ENCODE measurements at places on chromosomes 5 and 9. TPM values are rescaled to one million over a fixed set of nuclear protein-coding genes. Genes with fewer than 3 reads are reported as not detected.

Gene MED10
- 60.2 TPM for total RNA-seq

Gene HRCT1
- not detected for total RNA-seq

DNA sequence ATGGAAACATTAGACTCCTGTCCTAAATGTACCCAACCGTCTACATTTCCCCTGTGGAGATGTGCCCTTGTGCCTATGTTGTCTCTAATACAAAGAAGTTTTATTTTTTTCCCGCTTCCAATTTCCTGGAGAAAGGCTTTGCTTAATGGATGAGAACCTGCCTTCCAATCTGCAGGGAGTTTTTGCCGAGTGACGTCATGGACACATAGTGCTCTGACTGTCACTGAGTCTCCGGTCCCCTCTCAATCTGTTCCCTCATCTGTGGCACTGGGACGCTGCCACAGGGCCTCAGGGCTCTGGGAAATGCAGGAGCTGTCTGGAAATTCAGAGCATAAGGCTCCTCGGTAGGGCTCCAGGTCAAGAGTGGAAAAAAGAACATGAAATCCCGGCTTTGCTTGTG, 144.8 kb downstream of the PDZD2 start:
- peaks cover 2% of the 10 kb centered on the region for H3K27me3 ChIP-seq
- DNase-seq, result no peak
- H3K27ac ChIP-seq, result no peak overlapping the region

GRCh38 chr9:71638627-71639026, 129.7 kb downstream of the CEMIP2 start:
- H3K27ac ChIP-seq, result peak overlapping the region; percentile 75
- no peak overlapping the region for H3K4me3 ChIP-seq

- H3K36me3 ChIP-seq, result no peaks in the 10 kb centered on the region
- H3K4me1 ChIP-seq, result peaks cover 13% of the 10 kb centered on the region
- H3K27me3 ChIP-seq, result peaks cover 5% of the 10 kb centered on the region
- H3K27ac ChIP-seq, result no peak overlapping the region
- H3K4me3 ChIP-seq, result no peak overlapping the region
Observed at GRCh38 chr5:58918021-58918729, 335.3 kb downstream of the RAB3C start.

Gene PLEKHG4B
- not detected for total RNA-seq

DNA sequence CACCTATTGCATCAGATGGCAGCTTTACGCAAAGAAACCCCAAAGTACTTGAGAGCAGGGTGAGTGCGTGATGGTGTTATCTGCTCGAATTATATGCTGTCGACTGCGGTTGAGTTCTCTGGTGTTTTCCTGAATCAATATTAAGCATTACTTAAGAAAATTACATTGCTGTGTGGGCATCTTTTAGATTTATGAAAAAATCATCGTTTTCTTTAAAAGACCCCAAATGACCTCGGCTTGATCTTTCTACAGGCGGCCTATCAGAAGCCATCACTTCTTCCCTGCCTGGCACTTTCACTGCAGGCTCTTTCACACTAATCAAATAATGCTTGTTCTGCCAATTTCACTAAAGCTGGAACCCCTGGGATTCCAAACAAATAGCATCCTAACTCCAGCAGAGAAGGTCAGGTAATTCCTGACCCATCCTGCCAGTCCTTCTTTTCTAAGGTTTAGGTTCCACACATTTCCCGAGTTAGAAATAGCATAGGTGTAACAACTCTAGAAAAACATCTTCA, 1.7 kb downstream of the UBE2QL1 start:
- H3K4me1 ChIP-seq, result peaks cover 5% of the 10 kb centered on the region
- H3K27me3 ChIP-seq, result peaks cover 40% of the 10 kb centered on the region
- no peak overlapping the region for H3K27ac ChIP-seq
- H3K4me3 ChIP-seq, result peak overlapping the region; percentile 60
- peaks cover 2% of the 10 kb centered on the region for H3K36me3 ChIP-seq
- DNase-seq, result no peak

DNA sequence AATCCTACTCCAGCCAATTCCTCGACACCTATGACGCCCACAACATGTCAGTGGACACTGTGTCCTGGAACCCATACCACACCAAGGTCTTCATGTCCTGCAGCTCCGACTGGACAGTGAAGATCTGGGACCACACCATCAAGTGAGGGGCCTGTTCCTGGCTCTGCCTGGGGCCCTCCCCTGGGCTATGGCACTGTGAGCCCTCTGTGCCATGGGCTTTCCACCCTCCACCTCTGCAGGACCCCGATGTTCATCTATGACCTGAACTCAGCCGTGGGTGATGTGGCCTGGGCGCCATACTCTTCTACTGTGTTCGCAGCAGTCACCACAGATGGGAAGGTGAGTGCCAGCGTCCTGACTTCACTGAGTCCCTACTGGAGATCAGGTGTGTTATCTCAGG, 8.4 kb downstream of the ENHO start:
- H3K4me1 ChIP-seq, result no peaks in the 10 kb centered on the region
- H3K27ac ChIP-seq, result no peak overlapping the region
- H3K4me3 ChIP-seq, result no peak overlapping the region
- no peak for DNase-seq

Gene CNTNAP3B
- not detected for total RNA-seq

DNA sequence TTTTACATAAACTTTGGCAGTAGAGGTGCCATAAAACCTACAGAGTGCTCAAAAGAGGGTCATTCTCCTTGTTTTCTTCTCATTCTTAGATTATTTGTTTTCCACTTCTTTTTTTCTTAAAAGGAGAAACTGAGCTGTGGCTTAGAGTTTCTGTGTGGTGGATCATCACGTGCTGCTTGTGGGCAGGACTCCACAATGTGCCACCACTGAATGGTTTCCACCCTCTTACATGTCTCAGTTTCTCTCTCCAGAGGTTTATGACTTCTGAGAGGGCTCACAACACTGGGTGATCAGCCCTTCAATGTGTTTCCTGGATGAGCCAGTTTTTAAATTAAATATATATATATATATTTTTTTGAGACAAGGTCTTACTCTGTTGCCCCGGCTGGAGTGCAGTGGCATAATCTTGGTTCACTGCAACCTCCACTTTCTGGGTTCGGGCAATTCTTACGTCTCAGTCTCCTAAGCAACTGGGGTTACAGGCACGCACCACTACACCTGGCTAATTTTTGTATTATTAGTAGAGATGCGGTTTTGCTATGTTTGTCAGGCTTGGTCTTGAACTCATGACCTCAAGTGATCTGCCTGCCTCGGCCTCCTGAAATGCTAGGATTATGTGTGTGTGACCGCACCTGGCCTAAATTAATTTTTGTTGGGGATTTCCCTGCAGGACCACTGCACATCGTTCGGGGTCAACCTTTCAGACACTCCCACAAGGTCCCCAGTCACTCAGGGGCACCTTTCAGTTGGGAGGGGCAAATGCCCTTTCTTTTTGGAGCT, 3.1 kb upstream of the UNC13B start:
- H3K27ac ChIP-seq, result no peak overlapping the region
- H3K4me1 ChIP-seq, result peaks cover 17% of the 10 kb centered on the region
- no peak overlapping the region for H3K4me3 ChIP-seq
- no peaks in the 10 kb centered on the region for H3K36me3 ChIP-seq
- DNase-seq, result no peak

GRCh38 chr5:131664929-131665328, 29.9 kb upstream of the RAPGEF6 start:
- H3K27me3 ChIP-seq, result no peaks in the 10 kb centered on the region
- no peak overlapping the region for H3K4me3 ChIP-seq
- H3K27ac ChIP-seq, result no peak overlapping the region
- DNase-seq, result no peak
- peaks cover 54% of the 10 kb centered on the region for H3K36me3 ChIP-seq

Gene ENTPD2
- total RNA-seq, result not detected

- no peak overlapping the region for H3K4me3 ChIP-seq
- no peaks in the 10 kb centered on the region for H3K36me3 ChIP-seq
- no peaks in the 10 kb centered on the region for H3K27me3 ChIP-seq
- no peak for DNase-seq
Observed at GRCh38 chr9:70531311-70531710, 116.9 kb upstream of the KLF9 start.

- no peaks in the 10 kb centered on the region for H3K36me3 ChIP-seq
- no peaks in the 10 kb centered on the region for H3K4me1 ChIP-seq
- no peak for DNase-seq
- no peak overlapping the region for H3K4me3 ChIP-seq
Observed at GRCh38 chr5:24633715-24634325, 11.0 kb downstream of the CDH10 start.

GRCh38 chr9:129834489-129835127, 467 bp downstream of the C9orf78 start:
- peak overlapping the region; percentile 97 for H3K4me3 ChIP-seq
- no peaks in the 10 kb centered on the region for H3K27me3 ChIP-seq
- peak overlapping the region; percentile 99 for H3K27ac ChIP-seq
- peaks cover 46% of the 10 kb centered on the region for H3K4me1 ChIP-seq
- H3K36me3 ChIP-seq, result peaks cover 37% of the 10 kb centered on the region
- peak; percentile 17 for DNase-seq

DNA sequence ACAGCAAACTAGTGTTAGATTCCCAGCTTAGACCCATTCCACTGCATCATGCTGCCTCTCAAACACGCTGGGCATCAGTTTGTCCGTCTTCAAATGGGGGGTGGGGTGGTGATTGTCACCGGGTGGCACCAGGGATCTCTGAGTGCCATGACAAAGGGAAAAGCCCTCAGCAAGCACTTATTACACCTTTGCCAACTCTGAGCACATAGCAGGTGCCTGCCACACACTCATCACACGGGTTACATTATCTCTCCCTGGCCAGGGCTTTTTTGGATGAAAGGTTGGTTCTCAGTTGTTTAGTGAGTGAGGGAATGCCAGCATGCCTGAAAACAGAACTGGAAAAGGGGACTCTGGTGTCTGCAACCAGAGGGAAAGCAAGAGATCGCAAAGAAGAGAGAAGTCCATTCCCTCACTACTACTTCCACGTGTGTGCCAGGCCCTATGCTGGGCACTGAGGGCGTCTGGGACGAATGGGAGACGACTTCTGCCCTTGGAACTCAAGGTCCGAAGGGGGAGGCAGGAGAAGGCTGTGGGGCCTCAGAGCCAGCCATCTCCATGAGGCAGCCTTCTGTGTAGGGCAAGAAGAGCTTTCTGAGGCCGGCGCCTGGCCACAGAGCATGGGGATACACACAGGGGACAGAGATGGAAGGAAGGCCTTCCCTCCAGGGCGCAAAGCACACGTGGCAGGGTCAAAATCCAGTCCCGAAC, 48.9 kb downstream of the PAX5 start:
- no peak overlapping the region for H3K27ac ChIP-seq
- peaks cover 2% of the 10 kb centered on the region for H3K36me3 ChIP-seq
- no peak for DNase-seq

Gene PDCD1LG2
- 1.4 TPM for total RNA-seq

GRCh38 chr5:153618307-153618706, 127.8 kb downstream of the GRIA1 start:
- no peak for DNase-seq
- no peaks in the 10 kb centered on the region for H3K36me3 ChIP-seq
- H3K4me3 ChIP-seq, result no peak overlapping the region
- no peak overlapping the region for H3K27ac ChIP-seq
- H3K4me1 ChIP-seq, result no peaks in the 10 kb centered on the region

DNA sequence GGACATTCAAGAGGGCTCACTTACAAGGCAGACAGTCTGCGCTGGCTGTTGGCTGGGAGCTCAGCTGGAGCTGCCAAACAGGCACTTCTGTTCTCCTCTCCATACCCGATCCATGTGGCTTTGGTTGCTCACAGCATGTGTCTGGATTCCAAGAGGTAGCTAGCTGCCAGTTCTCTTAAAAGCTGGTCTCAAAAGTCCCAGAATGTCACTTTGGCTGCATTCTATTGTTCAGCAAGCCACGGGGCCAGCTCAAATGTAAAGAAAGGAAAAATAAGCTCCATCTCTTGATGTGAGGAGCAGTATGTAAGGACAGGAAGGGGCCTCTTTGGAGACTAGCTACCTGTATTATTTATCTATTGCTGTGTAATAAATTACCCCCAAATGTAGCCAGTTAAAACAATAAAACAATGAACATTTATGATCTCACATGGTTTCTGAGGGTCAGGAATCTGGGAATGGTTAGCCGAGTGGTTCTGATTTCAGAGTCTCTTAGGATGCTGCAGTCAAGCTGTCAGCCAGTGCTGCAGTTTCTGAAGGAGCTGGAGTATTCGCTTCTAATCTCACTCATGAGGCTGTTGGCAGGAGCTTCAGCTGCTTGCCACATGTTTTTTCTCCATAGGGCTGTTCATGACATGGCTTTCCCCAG, 112.7 kb upstream of the CLINT1 start:
- H3K4me3 ChIP-seq, result no peak overlapping the region
- no peaks in the 10 kb centered on the region for H3K4me1 ChIP-seq
- peaks cover 6% of the 10 kb centered on the region for H3K27me3 ChIP-seq
- DNase-seq, result no peak
- H3K27ac ChIP-seq, result no peak overlapping the region

Gene RBM22
- total RNA-seq, result 81.9 TPM

GRCh38 chr9:131227112-131227958, 49.0 kb downstream of the FAM78A start:
- peaks cover 30% of the 10 kb centered on the region for H3K36me3 ChIP-seq
- H3K4me1 ChIP-seq, result peaks cover 5% of the 10 kb centered on the region
- H3K4me3 ChIP-seq, result no peak overlapping the region
- no peak for DNase-seq

DNA sequence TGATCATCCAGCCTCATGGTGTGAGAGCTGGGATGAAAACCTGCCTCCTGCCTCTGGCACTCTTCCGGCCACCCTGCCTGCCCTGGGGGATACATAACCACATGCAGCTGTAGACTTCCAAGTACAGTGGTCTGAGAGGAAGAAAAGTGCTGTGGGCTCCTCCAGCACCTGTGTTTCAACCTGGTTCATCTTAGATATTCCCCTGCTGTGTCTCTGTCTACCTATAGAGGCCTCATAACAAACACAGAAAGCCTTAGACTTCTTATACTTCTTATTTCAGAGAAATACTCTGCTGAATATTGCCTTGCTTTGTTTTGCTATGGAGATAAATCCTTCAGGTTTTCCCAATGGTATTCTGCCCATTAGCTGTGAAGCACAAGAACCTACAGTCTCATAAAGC, 19.6 kb upstream of the TNFAIP8 start:
- H3K27me3 ChIP-seq, result no peaks in the 10 kb centered on the region
- peak overlapping the region; percentile 73 for H3K4me3 ChIP-seq
- H3K36me3 ChIP-seq, result peaks cover 11% of the 10 kb centered on the region
- peak overlapping the region; percentile 100 for H3K27ac ChIP-seq

- H3K27ac ChIP-seq, result no peak overlapping the region
- DNase-seq, result no peak
- no peaks in the 10 kb centered on the region for H3K27me3 ChIP-seq
- peaks cover 21% of the 10 kb centered on the region for H3K4me1 ChIP-seq
- H3K4me3 ChIP-seq, result no peak overlapping the region
Observed at GRCh38 chr5:81556809-81557208, 162.9 kb upstream of the ACOT12 start.

GRCh38 chr5:157076558-157076957, 17.6 kb upstream of the HAVCR1 start:
- peak overlapping the region; percentile 15 for H3K4me3 ChIP-seq
- peaks cover 55% of the 10 kb centered on the region for H3K4me1 ChIP-seq
- peaks cover 16% of the 10 kb centered on the region for H3K36me3 ChIP-seq
- no peak for DNase-seq
- H3K27ac ChIP-seq, result peak overlapping the region; percentile 53

Gene WNK2
- 2.2 TPM for total RNA-seq

- no peak overlapping the region for H3K4me3 ChIP-seq
- peaks cover 10% of the 10 kb centered on the region for H3K4me1 ChIP-seq
- no peaks in the 10 kb centered on the region for H3K36me3 ChIP-seq
- no peak for DNase-seq
- H3K27ac ChIP-seq, result no peak overlapping the region
- H3K27me3 ChIP-seq, result no peaks in the 10 kb centered on the region
Observed at GRCh38 chr9:134855231-134855899, 25.2 kb upstream of the FCN2 start.
